Peyer's patch (tissue), 4 donors: ENCODE measurements at places on chromosomes 2 and 18. TPM values are rescaled to one million over a fixed set of nuclear protein-coding genes. Genes with fewer than 3 reads are reported as not detected.

DNA sequence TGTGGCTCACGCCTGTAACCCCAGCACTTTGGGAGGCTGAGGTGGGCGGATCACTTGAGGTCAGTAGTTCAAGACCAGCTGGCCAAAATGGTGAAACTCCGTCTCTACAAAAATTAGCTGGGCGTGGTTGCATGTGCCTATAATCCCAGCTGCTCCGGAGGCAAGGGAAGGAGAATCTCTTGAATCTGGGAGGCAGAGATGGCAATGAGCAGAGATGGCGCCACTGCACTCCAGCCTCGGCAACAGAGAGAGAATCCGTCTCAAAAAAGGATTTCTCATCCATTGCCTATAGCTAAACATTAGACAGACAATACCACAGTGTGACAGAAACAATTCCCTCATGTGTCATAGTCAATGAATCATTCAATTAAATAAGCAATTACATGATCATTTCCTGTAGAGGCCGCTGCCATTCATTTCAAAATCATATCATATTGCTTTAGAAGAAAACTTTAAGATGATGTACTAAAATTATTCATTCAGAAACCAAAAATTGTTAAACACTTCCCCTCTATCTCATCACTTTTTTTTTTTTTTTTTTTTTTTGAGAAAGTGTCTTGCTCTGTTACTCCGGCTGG, 69.5 kb upstream of the TGIF1 start:
- no peak for DNase-seq

- no peak for DNase-seq
Measured at GRCh38 chr18:74921057-74921820, 287.7 kb downstream of the PTGR3 start.

- DNase-seq, result no peak
Measured at GRCh38 chr2:225889452-225889851, 489.9 kb downstream of the NYAP2 start.

ASAP2 gene
- total RNA-seq, result 42.6 TPM

ALPP gene
- total RNA-seq, result not detected

DNA sequence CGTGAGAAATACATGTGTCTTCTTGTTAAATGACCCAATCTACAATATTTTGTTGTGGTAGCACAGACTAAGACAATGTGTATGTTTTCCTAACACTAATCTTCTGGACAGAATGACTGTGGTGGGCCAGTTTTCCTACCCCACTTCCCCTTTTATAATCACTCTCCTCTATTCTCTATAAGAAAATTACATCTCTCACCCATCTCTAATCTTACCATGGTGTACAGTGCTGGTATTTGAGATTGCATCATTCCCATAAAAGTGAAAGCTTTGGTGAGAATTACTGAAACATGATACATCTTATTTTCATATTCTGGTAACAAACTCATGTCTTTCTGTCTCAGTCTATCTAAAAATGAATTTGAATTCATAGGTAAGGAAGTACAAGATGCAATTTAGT, 40.5 kb downstream of the CAVIN2 start:
- DNase-seq, result no peak

DNA sequence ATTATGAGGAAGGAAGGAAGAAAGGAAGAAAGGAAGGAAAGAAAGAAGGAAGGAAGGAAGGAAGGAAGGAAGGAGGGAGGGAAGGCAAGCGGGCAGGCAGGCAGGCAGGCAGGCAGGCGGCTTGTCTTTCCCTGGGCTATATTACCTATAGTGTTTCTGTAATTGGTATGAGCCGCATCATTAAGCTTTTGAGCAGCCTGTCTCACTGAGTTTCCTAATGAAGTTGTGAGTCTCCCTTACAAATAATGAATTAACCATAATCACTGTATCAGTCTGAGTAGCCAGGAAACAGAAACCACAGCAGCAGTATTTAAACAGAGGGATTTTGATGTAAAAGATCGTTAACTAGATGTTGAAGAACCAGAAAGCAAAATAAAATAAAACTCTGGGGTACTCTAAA, 11.8 kb upstream of the SULT1C3 start:
- DNase-seq, result no peak

GRCh38 chr2:47061944-47062678, 93.0 kb downstream of the STPG4 start:
- no peak for DNase-seq

- no peak for DNase-seq
Measured at GRCh38 chr2:128552806-128553551, 234.3 kb upstream of the HS6ST1 start.

DNA sequence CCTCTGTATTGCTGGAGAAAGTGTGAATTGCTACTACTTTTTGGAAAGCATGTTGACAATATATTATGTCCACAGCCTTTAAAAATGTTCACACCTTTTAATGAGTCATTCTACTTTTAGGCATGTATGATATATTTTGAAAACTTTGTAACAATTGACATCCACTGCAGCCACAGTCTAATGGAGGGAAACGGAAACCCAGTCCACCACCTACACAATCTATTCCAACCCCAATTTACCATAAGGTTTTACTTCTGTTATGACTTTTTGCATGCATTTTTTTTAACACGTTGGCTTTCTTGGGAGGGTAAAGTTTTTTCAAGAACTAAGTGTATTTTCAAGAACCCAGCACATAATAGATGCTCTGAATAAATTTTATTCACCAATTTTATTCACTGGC, 38.5 kb upstream of the ATP8B1 start:
- no peak for DNase-seq

CTNNA2 gene
- total RNA-seq, result not detected

DNA sequence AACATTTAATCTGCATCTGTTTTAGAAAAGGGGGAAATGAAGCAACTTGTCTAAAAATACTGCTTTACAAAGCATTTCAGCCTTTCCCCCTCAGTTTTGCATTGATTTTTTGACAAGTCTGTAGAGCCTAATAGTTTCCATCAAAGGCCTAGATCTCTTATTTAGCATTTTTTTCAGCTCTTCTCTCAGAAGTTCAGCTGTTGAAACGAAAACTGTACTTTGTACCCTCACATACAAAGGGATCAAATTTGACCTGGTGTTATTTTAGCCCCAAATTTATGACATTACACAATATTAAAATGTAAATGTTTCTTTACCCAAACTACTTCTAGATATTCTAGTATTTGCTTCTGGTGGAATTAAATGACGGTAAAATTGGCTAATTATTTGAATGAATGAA, 13.0 kb downstream of the YPEL5 start:
- no peak for DNase-seq

DNA sequence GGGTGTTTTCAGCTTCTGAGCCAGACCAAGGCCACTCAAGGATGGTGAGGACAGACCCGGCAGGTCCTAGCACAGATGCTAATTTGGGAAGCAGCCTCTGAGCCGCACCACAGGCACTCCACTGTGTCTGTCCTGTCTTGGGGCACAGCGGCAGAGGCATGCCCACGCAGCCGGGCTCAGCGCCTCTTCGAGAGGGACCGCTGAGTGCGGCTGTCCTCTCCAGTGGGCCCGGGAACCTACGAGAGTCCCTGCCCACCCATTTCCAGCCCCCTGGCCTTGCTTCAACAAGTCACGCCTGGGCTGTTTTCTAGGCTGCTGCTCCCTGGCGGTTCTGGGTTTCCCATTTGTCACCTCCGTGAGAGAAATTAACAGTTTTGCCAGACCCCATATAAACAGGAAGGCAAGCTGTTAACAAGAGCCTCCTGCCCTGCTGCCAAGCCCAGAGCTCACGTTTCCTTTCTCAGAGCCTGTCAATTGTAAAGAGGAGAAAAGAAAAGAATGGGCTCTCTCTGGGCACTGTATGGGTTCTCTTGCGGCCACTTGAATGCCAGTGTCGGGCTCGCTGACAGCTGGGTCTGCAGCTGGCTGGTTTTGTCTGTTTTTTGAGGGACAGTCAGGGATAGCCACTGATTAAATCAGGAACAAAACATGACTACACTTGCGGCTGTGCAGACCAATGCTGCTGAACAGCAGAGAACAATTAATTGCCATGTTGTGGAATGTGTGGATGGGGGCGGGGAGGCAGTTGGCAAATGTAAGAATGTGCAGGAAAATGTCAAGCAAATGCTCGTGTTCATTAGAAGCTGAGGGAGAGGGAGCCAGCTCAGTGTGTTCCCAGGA, 30.6 kb downstream of the TMEM17 start:
- DNase-seq, result no peak

CIB4 gene
- not detected for total RNA-seq

SETBP1 gene
- total RNA-seq, result 86.6 TPM

MTCL1 gene
- 5.5 TPM for total RNA-seq

DNA sequence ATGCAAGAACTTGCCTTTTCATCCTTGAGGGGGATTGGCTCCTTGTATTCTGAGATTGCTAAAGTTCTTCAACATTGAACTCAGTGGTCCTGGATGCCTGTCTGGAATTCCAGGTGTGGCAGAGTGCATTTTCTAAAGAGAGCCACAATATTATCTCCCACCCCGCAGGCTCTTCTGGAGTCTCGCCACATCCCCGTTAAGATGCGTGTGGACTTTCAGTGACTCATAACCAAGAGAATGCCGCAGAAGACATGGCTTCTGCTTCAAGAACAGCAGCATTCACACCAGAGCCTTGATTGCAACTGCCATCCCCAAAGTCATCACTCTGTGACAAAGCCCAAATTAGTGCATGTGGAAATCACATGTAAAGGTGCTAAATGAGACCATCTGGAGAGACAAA, 142.7 kb downstream of the CDH20 start:
- DNase-seq, result no peak

SKOR2 gene
- total RNA-seq, result not detected

FBXO41 gene
- 1.8 TPM for total RNA-seq

DNA sequence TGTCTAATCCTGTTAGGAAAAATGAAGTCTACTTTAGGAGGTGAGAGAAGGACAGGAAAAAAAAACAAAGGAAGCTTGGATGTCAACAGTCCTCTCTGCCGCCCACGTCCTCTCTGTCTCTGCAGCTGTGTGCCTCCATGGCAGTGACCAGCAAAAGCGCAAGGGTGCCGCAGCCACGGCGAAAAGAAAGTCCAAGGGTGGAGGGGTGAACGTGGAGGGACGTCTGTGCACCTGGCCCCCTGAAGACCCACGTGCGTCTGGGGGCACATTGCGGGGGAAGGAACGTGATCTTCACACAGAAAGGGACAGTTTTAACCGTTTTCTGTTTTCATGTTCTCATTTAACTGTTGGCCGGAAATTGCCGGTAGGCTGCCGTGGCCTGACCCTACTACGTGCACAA, 152.7 kb downstream of the MBP start:
- no peak for DNase-seq
